ENCODE measurements at places on chromosomes 3 and 15.
A peak's percentile ranks its signal among the peaks of the same experiment; 100 is the strongest.

DNA sequence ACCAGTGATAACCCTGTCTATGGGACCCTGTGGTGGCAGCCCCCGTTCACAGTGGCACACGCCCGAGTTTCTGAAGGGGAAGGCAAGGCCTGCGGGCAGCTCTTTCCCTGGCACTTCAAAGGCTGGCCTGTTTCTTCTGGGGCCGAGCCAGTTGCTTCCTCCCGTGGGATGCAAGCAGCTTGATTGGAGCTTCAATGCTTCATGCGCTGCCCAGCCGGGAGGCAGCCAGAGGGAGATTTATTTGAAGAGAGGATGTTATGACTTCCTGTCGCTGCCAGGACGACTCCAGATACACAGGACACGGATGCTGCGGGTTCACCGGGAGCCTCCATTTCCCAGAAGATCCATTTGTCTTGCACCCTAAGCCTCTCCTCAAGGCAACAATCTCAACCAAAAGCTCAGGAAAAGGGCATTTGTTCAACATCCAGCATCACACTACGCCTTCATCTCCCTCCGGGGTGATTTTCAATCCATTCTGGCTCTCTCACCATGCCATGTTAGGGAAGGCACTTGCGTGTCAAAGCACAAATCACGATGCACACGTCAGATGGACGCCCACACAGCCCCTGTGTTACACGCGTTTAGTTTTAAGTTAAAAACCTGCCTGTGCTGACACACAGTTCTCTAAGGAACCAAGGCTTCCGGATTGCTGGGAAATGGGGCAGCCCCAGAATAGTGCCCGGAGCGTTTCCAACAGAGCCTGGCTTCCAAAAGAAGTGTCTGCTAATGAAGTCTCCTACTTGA lies 330.2 kb downstream of the OCA2 start:
- DNase-seq = no peak

- DNase-seq = no peak
Measured at GRCh38 chr15:101639667-101640066, 12.5 kb downstream of the TM2D3 start.

- no peak for DNase-seq
Measured at GRCh38 chr3:184300378-184300720, 1.3 kb downstream of the PSMD2 start.

DNA sequence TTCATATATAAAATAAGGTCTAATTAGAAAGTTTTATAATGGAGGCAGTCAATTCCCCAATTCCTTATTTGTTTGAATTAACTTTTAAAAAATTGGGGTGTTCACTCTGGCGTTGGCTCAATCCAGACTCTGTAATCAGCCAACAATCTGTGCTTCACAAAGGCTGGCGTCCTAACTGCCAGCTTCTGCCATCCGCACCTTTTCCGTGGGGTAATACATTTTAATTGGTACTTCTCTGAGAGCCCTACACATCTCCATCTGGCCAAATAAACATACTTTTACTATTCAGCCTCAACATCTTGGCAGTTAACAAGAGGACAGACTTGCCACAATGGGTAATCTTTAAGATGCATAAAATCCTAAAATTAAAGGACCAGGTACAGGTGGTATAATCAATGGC lies 125.2 kb upstream of the CCNL1 start:
- DNase-seq = no peak

GRCh38 chr3:134713671-134714070 lies 62.8 kb upstream of the KY start:
- no peak for DNase-seq

DNA sequence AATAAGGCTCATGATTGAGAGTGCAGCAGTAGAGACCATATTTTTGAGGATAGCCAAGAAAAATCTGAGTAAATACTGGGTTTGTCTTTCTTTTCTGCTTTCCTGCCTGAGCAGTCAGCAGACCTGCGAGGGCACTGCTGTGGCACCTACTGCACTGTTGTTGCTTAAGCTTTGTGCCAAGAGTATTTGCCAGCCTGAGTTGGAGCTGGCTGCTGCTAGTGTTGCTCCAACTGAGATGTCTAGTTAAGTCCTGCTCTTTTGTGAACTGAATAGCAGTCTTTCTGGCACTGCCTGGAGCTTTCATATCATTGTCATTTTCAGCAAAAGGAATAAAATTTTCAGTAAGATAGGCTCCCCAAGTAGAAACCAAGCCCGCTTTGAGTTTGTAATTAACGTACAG lies 214.5 kb upstream of the P2RY1 start:
- DNase-seq = no peak

- no peak for DNase-seq
Measured at GRCh38 chr3:73475175-73475574, 149.6 kb downstream of the PDZRN3 start.

DNA sequence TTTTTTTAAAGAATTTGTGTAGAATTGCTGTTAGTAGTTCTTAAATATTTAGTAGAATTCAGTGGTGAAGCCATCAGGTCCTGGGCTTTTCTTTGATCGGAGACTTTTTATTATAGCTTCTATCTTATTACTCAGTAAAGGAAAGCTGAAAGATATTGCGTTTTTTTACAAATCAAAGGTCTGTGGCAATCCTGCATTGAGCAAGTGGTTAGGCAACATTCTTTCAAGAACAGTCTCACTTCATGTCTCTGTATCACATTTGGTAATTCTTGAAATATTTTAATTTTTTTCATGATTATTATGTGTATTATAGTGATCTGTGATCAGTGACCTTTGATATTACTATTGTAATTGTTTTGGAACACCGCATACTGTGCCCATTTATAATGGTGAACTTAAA lies 140.8 kb downstream of the UNC13C start:
- no peak for DNase-seq

DNA sequence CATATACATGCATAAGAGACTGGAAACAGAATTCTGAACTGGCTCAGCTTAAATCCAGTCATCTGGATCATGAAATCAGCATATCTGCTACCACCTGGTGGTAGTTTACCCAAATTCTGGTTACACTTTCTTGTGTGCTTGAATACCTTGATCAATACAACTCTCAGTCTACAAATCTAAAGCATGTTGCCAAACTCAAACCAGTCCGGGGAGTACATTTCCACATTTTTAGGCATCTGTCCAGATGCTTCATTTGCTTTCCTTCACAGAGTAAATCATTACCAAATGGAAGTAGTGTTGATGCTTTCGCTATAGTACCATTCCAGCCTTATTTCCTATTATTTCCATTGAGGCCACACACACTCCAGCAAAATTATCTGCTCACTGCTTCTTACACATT lies 126.4 kb downstream of the P2RY1 start:
- no peak for DNase-seq

DNA sequence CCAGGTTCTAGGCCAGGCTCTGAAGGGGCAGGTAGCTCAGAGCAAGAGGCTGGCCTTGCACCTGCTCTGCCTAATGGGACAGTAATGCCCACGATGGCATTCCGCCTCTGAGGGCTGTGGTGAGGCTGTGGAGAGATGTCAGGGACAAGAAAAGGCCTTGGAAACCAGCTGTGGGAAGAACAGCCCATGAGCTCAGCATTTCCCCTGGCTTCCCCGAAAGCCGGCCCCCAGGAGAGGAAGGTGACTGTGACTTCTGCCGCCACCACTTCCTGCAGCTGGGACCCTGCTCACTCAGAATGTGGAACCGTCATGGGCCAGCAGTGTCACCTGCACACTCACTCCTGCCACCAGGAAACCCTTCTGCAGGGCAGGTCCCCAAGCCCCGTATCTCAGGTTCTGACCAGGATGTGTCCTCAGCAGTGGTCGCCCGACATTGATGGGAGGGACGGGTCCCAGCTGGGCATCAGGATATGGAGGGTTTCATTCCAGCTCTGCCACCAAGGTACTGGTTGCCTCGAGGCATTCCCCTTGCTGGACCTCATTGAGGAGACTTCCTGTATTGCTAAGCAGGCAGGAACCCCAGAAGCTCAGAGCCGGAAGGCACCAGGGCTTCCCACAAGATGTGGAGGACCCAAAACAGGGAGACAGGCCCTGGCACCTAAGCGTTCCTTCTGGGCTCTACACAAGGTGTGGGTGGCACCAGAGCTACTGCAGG lies 30.7 kb downstream of the SEMA7A start:
- peak; percentile 37 for DNase-seq

- no peak for DNase-seq
Measured at GRCh38 chr3:55884066-55884465, 397.0 kb upstream of the WNT5A start.

GRCh38 chr3:72453706-72454105 lies 394.5 kb downstream of the SHQ1 start:
- DNase-seq = no peak

- DNase-seq = no peak
Measured at GRCh38 chr15:78492872-78493271, 14.5 kb upstream of the HYKK start.

DNA sequence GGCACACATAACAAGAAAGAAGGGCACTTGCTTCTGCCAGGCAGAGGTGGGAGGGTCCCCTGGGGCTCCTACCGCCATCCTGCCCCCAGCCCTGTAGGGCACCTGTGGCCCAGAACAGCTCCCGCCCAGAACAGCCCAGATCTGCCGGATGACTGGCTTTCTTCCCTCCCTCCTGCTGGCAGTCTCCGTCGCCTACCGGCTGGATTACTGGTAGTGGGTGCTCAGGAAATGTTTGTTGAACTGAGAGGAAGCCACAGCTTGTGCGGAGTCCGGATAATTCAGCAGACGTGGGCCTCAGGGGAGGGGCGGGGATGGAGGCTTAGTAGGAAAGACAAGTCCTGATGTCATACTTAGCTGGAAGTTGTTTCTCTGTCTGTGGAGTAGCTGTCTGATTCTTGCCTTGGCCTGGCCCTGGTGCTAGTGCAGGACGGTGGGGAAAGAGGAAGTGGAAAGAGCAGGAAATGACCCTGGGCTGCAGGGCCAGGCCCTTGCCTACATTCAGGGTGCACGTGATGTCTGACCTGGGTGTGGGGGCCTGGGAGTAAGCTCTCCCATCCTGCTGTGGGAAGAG lies 6.7 kb downstream of the CCDC9B start:
- no peak for DNase-seq

DNA sequence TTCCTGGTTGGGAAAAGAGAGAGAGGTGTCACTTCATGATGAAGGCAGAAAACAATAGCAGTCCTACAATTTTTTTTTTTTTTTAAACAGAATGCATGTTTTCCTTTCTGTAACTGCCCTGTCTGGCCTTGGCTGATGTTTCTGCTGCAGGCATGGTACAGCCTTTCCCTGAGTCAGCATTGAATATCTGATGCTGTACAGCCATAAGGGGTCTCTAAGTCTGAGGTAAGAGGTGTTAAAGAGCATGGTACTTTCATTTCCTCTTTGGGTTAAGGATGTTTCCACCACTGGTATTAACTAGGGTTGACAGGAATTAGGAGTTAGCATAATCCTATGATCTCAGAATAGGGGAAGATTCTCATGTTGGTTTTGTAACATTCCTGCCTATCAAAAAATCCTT lies 147.4 kb downstream of the CHST2 start:
- no peak for DNase-seq

DNA sequence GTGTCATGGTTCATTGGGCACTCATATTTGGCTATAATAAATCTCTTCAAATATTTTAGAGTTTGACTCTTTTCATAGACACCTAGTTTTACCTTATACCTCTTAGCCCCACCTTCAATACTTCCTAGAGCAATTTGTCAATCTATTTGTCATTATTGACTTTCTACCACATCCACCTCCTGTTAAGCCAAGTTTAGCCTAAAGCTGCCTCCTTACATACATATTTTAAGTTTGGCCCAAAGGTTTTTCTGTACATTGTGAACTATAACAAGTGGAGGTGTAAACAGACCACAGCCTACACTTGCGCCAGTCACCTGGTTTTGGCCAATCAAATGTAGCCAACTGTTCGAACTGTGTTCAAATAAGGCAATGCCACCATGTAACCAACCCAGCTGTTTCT lies 18.1 kb upstream of the ABHD17C start:
- DNase-seq = no peak

- DNase-seq = no peak
Measured at GRCh38 chr3:141505166-141505565, 18.3 kb downstream of the RASA2 start.

GRCh38 chr3:184085389-184085852 lies 11.4 kb upstream of the HTR3E start:
- DNase-seq = no peak

- no peak for DNase-seq
Measured at GRCh38 chr3:65291448-65292125, 603.8 kb upstream of the ADAMTS9 start.

- DNase-seq = no peak
Measured at GRCh38 chr3:98014268-98014585, 20.9 kb downstream of the GABRR3 start.

DNA sequence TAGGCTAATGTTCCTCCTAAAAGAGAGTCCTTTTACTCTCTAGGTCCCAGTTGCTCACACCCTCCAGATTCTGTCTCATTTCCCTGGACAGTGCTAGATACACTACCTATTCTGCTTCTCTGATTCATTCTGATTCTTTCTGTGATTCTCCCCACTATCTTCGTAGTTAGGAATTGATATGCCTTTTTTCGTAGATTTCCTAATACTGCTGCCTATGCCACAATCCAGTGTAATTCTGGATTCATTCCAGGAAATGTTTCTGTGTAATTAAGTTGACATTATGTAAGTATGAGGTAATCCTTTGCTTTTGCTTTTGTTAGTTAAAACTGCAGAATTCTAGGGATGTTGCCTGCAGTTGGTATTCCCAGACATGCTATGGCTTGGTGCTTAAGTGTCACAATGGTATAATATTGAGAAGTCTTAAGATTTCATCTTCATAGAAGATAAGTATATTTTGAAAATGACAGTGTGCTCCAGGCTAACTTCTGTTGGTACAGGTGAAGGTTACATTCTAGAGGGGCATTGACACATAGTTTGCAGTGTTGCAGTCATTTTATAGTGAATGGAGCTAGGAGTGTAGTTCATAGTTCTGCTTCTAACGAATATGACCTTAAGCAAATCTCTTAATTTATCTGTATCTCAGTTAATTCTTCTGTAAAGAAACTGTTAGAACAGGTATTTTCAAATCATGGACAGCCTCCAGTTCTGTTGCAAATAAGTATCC lies 54.3 kb downstream of the RIOX2 start:
- no peak for DNase-seq

- no peak for DNase-seq
Measured at GRCh38 chr3:98027085-98027446, 8.0 kb downstream of the GABRR3 start.

GRCh38 chr3:25558121-25558520 lies 106.6 kb downstream of the TOP2B start:
- no peak for DNase-seq

GRCh38 chr3:49671291-49672288 lies 2.6 kb upstream of the APEH start:
- DNase-seq = peak; percentile 48

- no peak for DNase-seq
Measured at GRCh38 chr3:9157651-9158362, 91.6 kb downstream of the SRGAP3 start.

GRCh38 chr3:170012683-170013400 lies 25.0 kb upstream of the GPR160 start:
- no peak for DNase-seq
